HFFc6 (cell line): ENCODE measurements at places on chromosomes 7 and 10.

GRCh38 chr7:127252377-127252713 lies 396 bp downstream of the GRM8 start:
- peaks cover 6% of the 10 kb centered on the region; the same call in 1 of the 2 replicates for H3K4me1 ChIP-seq
- no peak overlapping the region for H3K27ac ChIP-seq
- no peak for DNase-seq

DNA sequence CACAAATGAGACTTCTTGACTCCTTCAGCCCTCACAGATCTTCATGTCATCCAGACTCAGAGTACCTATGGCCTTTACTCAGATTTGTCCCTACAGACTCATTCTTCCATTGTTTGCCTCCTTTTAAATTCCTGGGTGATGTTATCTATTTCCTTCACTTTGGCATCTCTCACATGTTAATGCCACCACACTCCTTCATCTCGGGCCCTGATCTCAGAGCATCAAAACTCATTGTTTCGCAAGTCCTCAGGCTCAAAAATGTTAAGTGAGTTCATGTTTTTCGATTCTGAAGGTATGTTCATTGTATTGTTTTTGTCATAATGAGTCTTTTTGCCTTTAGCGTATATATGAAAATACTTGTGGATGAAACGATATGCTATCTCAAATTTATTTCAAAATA lies 62.3 kb upstream of the AHR start:
- no peak overlapping the region for H3K4me3 ChIP-seq
- H3K27ac ChIP-seq = peak overlapping the region; percentile 51
- no peak for DNase-seq
- no peaks in the 10 kb centered on the region for H3K36me3 ChIP-seq

DNA sequence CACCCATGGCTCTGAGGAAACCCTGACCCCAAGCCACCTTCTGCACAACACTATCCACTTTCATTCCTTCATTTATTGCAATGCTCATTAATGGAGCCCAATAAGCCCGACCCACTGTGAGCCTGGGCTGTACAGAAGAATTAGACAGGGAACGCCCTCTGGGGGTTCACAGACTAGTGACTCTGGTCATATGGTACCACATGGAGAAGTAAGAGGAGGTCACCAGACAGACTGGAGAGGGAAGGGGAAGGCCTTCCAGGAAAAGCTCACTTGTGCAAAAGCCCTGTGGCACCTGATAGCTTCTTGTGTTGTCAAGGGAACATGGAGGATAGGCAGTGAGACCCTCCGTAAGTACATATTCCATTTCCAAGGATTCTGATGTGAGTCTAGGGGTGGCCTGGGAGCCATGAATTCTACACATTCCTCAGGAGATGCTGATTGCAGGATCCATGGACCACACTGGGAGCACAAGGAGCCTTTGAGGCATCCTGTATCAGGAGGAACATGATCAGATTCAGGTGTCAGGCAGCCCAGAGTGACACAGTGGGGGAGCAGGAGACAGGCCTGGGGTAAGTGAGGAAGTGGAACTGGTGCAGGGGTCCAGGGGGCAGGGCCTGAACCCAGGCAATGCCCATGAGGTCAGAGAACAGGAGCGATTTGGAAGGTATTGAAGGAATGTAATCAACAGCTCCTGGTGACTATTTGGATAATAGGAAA lies 19.9 kb downstream of the TMEM72 start:
- no peak for DNase-seq
- H3K4me3 ChIP-seq = no peak overlapping the region
- no peaks in the 10 kb centered on the region for H3K36me3 ChIP-seq
- peaks cover 11% of the 10 kb centered on the region for H3K4me1 ChIP-seq

GRCh38 chr7:7251742-7252141 lies 69.4 kb downstream of the C1GALT1 start:
- no peaks in the 10 kb centered on the region for H3K27me3 ChIP-seq
- DNase-seq = no peak
- H3K4me3 ChIP-seq = no peak overlapping the region
- H3K27ac ChIP-seq = no peak overlapping the region

DNA sequence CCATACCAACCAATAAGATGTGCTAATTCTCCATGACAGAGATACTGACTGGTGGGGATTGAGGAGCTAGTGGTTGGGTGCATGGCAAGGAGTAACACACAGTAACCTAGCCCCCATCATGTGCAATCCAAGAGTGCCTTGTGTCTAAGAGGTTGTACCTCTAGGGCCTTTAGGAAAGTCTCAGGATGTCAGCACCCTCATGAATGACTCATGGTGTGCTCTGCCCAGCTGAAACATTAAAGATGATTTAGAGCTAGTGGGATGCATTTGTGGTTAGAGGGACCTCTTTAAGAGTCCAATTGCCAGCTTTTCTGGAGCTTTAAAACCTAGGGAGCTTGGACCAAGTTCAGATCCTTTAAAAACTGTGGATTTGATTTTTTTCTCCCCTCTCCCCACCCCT lies 181.1 kb downstream of the HERPUD2 start:
- H3K27ac ChIP-seq = no peak overlapping the region
- no peaks in the 10 kb centered on the region for H3K4me1 ChIP-seq
- peaks cover 18% of the 10 kb centered on the region for H3K27me3 ChIP-seq
- no peak overlapping the region for H3K4me3 ChIP-seq
- peak; percentile 7 for DNase-seq

DNA sequence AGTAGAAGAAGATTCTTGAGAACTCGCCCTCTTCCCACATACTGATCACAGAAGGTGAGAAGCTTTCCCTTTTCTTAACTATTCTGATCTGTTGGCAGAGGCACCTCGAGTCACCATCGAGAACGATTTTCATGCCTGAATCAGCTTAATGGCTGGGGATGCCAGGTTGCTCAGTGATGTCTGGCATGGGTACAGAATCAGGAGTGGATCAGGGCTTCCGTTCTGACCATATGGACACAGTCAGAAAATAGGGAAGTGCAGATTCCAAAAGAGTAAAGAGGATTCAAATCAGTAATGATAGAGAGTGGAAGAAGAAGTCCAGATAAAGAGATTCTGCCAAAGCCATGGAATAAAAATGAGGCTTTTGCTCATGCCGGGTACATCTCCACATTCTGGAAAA lies 52.0 kb upstream of the GRB10 start:
- no peaks in the 10 kb centered on the region for H3K36me3 ChIP-seq
- H3K27me3 ChIP-seq = peaks cover 34% of the 10 kb centered on the region
- no peak overlapping the region for H3K4me3 ChIP-seq
- H3K4me1 ChIP-seq = peaks cover 50% of the 10 kb centered on the region

GRCh38 chr7:137753948-137754851 lies 92.6 kb downstream of the DGKI start:
- no peak overlapping the region for H3K27ac ChIP-seq
- H3K4me3 ChIP-seq = no peak overlapping the region
- H3K4me1 ChIP-seq = peaks cover 40% of the 10 kb centered on the region
- H3K36me3 ChIP-seq = no peaks in the 10 kb centered on the region

DNA sequence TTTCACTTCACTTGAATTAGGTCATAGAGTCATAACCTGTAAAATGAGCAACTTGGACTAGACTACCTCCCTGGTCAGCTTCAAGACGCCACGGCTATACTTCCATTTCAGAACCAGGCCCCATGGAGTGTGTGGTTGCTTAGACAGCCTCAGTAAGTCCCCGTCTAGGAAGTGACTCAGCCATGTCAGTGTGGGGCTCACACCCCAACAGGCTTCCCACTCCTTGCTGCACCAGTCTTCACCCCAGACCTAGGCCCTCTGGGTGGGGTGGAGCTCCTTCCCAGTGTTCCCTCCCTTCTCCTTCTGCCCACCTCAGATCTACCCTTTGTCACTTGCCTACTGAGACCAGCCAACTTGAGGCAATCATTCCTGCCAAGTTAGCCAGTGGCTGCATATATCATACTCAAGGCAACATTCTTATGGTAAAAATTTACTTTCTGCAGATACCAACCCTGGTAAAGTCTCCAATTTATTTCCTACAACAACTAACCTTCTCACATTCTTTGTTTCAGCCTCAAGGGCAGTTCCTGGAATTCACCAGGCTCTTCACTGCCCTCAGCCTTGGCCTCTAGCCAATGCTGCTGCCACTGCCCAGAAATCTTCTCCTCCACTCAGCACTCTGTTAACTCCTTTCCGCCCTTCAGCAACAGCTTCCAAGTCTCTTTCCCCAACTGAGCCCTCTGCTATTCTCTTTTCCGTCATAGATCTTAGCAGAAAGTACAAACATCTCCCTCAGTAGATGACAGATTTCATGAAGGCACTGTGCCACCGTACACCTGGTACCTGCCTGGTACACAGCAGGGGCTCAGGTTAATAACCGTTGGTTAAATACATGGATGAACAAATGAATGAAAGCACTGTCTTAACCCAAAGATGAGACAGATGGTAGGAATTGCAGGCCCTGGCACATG lies 31.3 kb upstream of the ZNRF2 start:
- no peak overlapping the region for H3K27ac ChIP-seq
- H3K36me3 ChIP-seq = no peaks in the 10 kb centered on the region
- no peak overlapping the region for H3K4me3 ChIP-seq
- H3K4me1 ChIP-seq = peaks cover 9% of the 10 kb centered on the region
- H3K27me3 ChIP-seq = peaks cover 25% of the 10 kb centered on the region
- no peak for DNase-seq

- H3K27me3 ChIP-seq = no peaks in the 10 kb centered on the region
- no peaks in the 10 kb centered on the region for H3K36me3 ChIP-seq
- no peaks in the 10 kb centered on the region for H3K4me1 ChIP-seq
- no peak for DNase-seq
- H3K27ac ChIP-seq = no peak overlapping the region
- no peak overlapping the region for H3K4me3 ChIP-seq
Measured at GRCh38 chr10:54139819-54140428, 661.1 kb downstream of the PCDH15 start.

DNA sequence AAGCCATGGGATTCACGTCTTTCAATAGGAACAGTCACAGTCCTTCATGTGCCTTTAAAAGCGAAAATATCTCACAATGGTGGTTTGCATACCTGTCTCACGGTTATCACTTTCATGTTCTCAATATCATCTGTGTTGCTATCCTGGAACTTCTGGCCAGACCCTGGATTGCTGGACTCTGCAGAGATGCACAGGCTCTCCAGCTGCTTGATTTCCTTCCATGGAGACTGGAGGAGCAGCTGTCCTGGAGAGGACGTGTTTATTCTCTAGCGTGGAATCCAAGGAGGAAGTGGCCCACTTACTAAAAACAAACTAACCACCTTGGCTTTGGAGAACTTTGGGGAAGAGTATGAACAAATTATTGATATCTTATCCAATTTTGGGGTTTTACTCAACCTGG lies 16.5 kb downstream of the BTBD16 start:
- H3K4me3 ChIP-seq = no peak overlapping the region
- no peak for DNase-seq

GRCh38 chr7:265192-265997 lies 24.6 kb upstream of the FOXL3 start:
- no peaks in the 10 kb centered on the region for H3K4me1 ChIP-seq
- DNase-seq = no peak
- no peak overlapping the region for H3K4me3 ChIP-seq

DNA sequence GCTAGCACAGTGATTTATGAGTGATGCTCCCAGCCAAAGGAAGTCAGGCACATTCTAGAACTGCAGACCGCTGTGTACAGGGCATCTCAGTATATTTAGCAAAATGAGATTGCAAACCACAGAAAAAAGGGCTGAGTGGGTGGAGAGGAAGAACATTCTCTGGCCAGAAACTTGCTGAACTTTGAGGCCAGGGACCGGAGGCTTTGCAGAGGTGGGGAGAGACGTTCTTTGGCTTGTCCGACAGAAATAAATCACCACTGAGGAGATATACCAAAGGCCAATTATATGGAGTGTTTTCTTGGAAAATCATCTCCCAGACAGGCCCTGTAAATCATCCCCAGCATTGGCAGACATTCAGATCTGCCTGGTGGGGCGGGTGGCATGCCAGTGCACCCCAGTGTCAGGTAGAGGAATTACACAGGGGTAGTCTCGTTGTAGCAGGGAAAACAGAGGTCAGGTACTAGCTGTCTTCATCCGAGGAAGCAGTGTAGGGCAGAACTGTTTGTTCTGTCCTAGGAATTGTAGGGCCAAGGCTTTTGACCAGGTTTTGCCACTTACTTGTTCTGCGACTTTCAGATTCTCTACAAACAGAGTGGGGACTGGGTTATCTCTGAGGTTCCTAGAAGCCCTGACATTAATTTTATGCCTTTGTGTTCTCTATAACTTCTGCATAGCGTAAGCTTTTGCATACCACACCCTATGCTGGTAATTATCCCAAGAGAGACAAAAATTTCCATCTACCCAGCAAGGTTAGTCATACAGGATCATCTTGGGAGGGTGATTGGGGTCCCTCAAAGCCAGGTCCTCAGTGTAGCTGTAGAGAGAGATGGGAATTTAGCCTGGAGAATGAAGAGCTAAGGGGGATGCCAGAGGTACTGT lies 655.6 kb downstream of the LRMDA start:
- peaks cover 32% of the 10 kb centered on the region for H3K4me1 ChIP-seq
- peaks cover 5% of the 10 kb centered on the region for H3K27me3 ChIP-seq
- no peaks in the 10 kb centered on the region for H3K36me3 ChIP-seq
- peak overlapping the region; percentile 46 for H3K4me3 ChIP-seq
- peak; percentile 81 for DNase-seq

GRCh38 chr10:34046506-34047034 lies 712.1 kb upstream of the NRP1 start:
- no peak overlapping the region for H3K4me3 ChIP-seq
- DNase-seq = no peak
- H3K36me3 ChIP-seq = 0 out of 2 replicates have a peak, but pooled peaks cover 4% of the 10 kb centered on the region
- no peak overlapping the region for H3K27ac ChIP-seq
- H3K27me3 ChIP-seq = peaks cover 47% of the 10 kb centered on the region

DNA sequence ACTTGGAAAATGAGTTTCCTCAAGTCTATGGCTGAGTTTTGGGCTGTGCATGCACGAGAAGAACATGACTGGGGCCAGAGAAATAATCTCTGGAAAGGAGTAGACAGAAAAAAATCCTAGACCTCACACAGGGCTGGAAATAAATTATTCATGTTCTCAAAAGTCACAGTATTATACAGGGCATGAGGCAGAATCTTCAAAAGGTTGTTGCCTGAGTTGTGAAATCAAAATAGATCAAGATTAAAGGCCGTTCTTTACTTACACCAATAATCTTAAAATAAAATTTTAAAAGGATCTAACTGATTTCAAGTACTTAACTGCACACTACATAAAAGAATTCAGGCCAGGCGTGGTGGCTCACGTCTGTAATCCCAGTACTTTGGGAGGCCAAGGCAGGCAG lies 14.1 kb upstream of the CREM start:
- H3K4me3 ChIP-seq = no peak overlapping the region
- H3K4me1 ChIP-seq = no peaks in the 10 kb centered on the region
- no peaks in the 10 kb centered on the region for H3K36me3 ChIP-seq
- DNase-seq = no peak

DNA sequence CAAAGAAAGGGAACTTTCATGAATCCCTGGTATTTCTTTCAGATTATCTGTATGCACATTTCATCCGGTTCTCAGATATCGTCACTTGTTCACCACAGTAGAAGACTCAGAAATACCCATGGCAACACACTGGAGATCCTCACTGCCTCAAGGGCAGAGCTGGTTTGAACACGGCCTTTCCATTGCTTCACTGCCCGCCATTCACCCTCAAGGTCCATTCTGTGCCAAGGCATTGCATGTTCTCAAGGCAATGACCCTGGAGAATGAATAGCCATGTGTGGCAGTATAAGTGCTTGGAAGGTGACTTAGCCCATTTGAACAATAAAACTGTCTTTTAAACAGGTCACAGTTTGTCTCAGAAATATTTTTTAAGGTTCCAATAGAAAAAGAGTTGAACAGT lies 606.5 kb downstream of the IPMK start:
- DNase-seq = no peak
- H3K27me3 ChIP-seq = no peaks in the 10 kb centered on the region; the same call in none of the 2 replicates
- H3K4me1 ChIP-seq = no peaks in the 10 kb centered on the region
- H3K27ac ChIP-seq = no peak overlapping the region
- H3K4me3 ChIP-seq = no peak overlapping the region
- H3K36me3 ChIP-seq = no peaks in the 10 kb centered on the region
